HFFc6 (cell line): ENCODE measurements at places on chromosomes 7 and 10. TPM values are rescaled to one million over a fixed set of nuclear protein-coding genes. Genes with fewer than 3 reads are reported as not detected.

ANKRD61 gene
- total RNA-seq = 0.24 TPM in 1 of 3 replicates, not detected in the others

C1QL3 gene
- total RNA-seq = not detected in 3 replicates

DNAH11 gene
- 0.90 to 1.7 TPM (median 1.5 TPM) in 3 replicates for total RNA-seq

NPVF gene
- not detected in 3 replicates for total RNA-seq

KAZALD1 gene
- total RNA-seq = 13.7 to 20.8 TPM (median 17.6 TPM) in 3 replicates

GHRHR gene
- total RNA-seq = not detected in 2 replicates

DNA sequence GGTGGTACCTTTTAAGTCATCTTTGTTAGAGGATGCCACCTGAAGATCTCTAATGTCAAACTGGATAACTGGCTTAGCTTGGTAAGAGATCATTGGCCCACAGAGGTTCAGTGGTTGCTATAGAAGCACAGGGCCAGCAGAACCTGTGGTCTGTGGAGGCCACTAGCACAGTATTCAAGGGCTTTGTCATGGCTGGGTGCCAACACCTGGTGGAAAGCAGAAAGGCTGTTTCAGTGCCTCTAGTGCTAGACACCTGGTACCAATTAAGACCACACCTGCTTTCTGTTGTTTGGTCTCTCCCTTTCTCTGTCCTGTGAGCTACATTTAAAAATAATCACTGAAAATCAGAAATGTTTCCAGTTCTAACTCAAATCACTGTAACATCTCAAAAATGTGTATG lies 10.0 kb upstream of the PCGF5 start:
- DNase-seq = no peak

DNA sequence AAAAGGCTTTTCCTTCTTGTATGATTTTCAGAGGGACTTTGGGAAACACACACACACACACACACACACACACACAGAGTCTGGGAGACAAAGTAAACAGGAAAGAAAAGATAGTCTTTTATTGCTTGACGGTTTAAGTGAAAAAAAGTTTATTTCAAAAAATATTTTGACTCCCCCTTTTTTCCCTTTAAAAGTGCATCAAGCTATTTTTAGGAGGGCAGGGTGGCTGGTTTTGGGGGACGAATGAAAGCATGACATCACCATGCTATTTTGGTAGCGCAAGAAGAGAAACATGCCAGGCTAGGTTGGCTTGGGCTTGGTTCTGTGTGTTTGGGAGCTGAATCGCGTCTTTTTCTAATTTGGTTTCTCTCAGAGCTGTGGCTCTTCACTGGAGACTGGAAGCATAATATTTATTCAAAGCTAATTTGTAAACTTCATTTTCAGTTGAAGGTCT lies 129.2 kb downstream of the BAMBI start:
- no peak for DNase-seq

- DNase-seq = no peak
These were observed 63.5 kb downstream of the SH3PXD2A start for GRCh38 chr10:103791858-103792257.

DNA sequence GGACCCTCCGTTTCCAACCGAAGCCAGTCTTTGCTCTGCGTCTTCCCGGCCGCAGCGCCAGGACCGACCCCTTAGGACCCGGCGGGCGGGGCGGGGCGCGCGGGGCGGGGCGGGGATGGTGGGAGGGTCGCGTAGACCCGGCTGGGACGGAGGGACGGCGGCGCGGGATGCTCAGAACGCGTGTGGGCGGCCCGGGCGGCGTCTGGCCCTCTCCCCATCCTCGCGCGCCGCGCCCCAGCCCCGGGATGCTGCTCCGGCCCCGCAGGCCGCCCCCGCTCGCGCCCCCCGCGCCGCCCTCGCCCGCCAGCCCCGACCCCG lies at the start of gene UTF1:
TSS of gene UTF1 (plus strand) at position 174 of the 318 bp plus-strand sequence. CDS start at position 246, 72 bp downstream.
- no peak for DNase-seq

DNA sequence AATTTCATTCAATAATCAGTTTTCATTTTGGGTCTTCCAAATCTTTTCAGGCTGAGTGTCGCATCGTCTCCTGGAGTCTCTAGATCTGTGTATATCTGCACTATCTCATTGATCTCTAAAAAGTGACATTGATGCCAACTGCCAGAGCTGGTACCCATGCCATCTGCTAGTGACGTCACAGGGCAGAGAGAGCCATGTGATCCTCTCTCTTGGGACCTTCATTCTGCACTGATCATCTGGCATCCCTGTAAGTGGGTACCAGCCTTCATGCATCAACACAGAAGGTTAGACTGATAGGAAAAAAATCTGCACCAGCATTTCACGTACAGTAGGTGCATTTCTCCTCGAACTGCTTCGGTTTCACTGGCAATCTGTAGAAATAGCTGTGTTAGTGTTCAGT lies at the start of gene NEUROD6:
TSS of gene NEUROD6 (minus strand) at position 124 of the 400 bp plus-strand sequence. CDS start 1,458 bp downstream, outside the sequence.
- DNase-seq = no peak

GRCh38 chr7:80463272-80463920 lies 48.5 kb downstream of the GNAT3 start:
- peak; percentile 33 for DNase-seq

- peak; percentile 64 for DNase-seq
These were observed 100.7 kb upstream of the WAC start for GRCh38 chr10:28432210-28432676.

DNA sequence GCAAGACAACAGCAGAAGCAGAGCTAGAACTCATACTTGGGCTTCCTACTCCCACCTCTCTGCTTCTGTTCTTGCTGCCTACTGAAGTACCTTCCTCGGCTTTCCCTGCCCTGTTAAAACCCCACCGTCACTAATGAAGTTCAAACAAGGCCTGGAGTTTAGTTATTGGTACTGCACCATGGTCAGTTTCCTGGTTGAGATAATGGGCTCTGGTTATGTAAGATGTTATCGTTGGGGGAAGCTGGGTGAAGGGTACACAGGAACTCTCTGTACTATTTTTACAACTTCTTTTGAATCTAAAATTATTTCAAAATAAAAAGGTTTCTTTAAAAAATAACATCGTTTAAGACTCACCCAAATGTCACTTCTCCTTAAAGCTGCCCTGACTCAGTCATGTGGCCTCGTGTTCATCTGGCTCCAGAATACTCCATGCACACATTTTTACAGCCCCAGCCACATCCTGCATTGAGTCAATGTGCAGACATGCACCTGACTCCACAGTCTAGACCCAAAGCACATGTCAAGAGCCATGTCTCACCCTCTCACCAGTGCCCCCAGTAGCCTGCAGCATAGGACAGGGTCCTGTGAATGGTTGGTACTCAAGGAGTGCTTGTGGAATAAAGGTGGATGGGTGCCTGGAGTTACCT lies 36.9 kb upstream of the AQP1 start:
- DNase-seq = no peak

- DNase-seq = no peak
These were observed 31.4 kb downstream of the STEAP1B start for GRCh38 chr7:22468609-22469008.

GRCh38 chr10:22280078-22280477 lies 36.1 kb upstream of the COMMD3 start:
- no peak for DNase-seq

GRCh38 chr10:6621536-6621935 lies 41.5 kb upstream of the PRKCQ start:
- no peak for DNase-seq

GRCh38 chr7:17406738-17407137 lies 108.3 kb downstream of the AHR start:
- DNase-seq = peak; percentile 34

DNA sequence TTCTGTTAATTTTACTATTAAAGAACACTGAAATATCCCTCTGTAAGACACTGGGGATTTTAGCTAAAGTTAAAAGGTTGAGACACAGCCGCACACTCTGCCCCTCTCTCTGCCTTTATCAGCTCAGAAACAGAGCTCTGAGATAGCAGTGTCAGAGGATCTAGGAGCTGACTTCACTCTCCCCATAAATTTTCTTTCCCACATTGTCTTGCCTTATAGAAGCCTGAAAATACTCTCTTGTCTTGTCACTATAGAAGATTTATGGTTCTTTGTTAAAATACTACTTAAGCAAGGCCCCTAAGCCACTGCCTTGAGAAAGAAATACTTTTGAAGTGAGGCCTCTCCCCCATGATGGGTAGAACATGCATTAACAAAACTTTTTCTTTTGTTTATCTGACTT lies 105.7 kb upstream of the C10orf90 start:
- no peak for DNase-seq

DNA sequence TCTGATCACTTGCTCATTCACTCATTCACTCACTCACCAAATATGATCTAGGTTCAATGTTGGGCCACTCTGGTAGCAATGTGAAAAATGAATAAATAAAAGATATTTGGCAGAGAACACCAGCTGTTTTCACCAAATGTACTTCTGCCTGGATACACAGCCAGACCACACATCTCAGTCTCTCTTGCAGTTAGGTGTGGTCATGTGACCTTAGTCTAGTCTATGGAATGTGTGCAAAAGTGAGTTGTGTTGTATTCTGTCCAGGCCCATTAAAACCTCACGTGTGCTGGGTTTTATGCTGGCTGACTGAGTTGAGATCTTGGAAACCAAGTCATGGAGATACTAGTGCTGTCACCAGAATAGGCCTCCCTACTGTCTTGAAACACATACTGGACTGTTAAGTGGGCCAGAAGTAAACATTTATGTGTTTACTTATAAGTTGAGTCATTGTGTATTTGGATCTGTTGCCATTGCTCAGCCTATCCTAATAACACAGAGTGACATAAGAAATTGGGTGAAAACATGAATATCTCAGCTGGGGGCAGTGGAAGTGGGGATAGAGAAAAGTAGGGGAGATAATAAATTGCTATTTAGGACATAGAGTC lies 145.5 kb downstream of the PTEN start:
- DNase-seq = no peak

DNA sequence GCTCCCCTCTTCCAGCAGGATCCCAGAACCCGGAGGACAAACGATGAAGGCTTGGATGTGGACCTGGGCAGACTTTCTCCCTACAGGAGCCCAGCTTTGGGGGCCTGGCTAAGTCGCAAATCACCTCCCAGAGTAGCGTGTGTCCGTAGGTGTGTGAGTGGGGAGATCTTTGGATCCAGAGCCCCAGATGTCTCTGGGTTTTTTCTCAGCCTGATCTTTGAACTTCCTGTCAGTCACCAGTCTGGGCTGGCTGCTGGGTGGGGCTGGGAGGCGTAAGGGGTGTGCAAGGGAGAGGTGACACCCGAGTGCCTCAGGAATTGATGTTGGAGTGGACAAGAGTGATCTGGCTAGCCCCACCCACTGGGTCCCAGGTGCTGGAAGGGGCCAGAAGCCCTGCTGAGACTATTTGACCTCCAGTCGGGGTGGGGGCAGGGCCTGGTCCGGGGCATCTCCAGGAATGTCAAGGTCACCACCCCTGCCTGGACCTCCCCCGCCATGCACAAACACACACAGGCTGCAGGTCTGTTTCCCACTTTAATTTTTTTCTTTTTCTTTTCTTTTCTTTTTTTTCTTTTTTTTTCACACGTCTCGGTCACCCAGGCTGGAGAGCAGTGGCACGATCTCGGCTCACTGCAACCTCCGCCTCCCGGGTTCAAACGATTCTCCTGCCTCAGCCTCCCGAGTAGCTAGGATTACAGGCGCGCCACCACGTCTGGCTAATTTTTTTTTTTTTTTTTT lies at the start of gene MOGAT3:
TSS of gene MOGAT3 (minus strand) at position 175 of the 738 bp plus-strand sequence. CDS start 182 bp downstream, outside the sequence.
- no peak for DNase-seq

GRCh38 chr7:131955679-131956078 lies 399.3 kb upstream of the PODXL start:
- no peak for DNase-seq

GRCh38 chr10:131845505-131846239 lies 55.1 kb upstream of the PPP2R2D start:
- DNase-seq = no peak

DNA sequence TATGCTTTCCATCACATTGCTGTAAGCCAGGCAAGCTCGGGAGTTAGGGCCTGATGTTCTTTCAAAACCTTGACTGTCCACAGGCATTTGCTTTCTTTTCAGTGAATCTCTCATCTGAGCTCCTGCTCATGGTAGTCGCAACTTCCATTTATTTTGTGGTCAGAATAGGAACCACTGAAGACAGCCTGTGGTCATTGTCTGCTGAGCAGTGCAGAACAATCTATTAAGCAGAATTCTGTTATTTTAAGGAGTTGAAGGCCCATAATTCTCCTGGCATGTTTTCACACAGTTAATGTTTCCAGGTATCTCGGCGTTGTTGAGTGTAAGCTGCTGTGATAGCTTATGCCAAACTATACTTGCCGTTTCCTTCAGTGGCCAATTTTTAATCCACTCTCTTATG lies 491.1 kb upstream of the AKR1E2 start:
- no peak for DNase-seq

- DNase-seq = no peak
These were observed 41.9 kb downstream of the CAMK1D start for GRCh38 chr10:12391206-12391605.

DNA sequence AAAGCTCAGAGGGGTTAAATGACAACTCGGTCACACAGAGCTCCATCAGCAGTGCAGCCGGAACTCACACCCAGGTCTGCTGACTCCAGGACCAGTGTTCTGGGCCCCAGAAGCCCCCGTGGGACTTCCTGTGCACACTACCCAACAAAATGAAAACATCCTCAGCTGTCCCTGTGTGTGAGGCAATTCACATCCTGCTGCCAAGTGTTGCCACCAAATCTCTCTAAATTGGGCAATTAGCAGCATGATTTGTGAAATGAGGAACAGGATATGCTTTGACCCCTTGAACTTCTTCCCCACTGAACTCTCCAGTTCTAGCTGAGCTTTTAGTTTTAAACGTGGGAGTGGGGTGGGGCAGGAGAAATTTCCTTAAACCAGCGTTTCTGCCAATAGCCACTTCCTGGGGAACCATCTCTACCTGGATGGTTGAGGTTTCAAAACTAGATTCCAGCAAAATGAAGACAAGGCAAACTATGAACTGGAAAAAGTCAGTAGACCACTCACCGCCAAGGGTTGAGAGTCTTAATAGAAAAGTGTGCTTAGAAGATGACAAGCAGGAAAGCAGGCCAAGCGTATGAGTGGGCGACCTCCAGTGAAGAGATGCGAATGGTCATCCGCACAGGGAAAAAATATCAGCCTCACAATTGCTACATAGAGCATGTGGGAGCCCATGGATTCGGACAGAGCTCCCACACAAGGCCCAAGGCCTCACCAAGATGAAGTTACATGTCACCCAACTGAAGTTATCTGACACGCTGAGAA lies 51.9 kb upstream of the CHST15 start:
- no peak for DNase-seq

- no peak for DNase-seq
These were observed 5.3 kb upstream of the MAGI2 start for GRCh38 chr7:79458796-79459195.

GRCh38 chr7:47470567-47471357 lies 111.1 kb downstream of the TNS3 start:
- DNase-seq = no peak

DNA sequence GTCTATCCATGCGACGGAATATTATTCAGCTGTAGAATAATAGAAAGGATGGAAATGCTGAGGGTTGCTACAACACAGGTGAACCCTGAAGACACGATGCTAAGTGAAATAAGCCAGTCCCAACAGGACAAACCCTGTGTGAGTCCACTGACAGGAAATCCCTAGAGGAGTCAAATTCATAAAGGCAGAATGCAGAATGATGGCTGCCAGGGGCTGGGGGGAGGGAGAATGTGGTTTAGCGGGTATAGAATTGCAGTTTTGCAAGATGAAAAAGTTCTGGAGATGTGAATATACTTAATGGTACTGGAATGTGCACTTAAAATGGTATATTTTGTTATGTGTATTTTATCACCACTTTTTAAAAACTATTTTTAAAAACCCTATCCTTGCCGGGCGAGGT lies 36.9 kb upstream of the DOCK1 start:
- no peak for DNase-seq

- DNase-seq = no peak
These were observed 4.3 kb upstream of the NUB1 start for GRCh38 chr7:151337346-151337745.
